ENCODE measurements at places on chromosomes 2 and 18.

- DNase-seq = no peak
Measured at GRCh38 chr2:160494201-160494644, 616 bp upstream of the RBMS1 start.

- DNase-seq = no peak
Measured at GRCh38 chr2:58502931-58503330, 261.8 kb upstream of the FANCL start.

- no peak for DNase-seq
Measured at GRCh38 chr2:112626604-112627059, 19.1 kb upstream of the SLC20A1 start.

- no peak for DNase-seq
Measured at GRCh38 chr2:13018490-13018889, 301.8 kb downstream of the TRIB2 start.

DNA sequence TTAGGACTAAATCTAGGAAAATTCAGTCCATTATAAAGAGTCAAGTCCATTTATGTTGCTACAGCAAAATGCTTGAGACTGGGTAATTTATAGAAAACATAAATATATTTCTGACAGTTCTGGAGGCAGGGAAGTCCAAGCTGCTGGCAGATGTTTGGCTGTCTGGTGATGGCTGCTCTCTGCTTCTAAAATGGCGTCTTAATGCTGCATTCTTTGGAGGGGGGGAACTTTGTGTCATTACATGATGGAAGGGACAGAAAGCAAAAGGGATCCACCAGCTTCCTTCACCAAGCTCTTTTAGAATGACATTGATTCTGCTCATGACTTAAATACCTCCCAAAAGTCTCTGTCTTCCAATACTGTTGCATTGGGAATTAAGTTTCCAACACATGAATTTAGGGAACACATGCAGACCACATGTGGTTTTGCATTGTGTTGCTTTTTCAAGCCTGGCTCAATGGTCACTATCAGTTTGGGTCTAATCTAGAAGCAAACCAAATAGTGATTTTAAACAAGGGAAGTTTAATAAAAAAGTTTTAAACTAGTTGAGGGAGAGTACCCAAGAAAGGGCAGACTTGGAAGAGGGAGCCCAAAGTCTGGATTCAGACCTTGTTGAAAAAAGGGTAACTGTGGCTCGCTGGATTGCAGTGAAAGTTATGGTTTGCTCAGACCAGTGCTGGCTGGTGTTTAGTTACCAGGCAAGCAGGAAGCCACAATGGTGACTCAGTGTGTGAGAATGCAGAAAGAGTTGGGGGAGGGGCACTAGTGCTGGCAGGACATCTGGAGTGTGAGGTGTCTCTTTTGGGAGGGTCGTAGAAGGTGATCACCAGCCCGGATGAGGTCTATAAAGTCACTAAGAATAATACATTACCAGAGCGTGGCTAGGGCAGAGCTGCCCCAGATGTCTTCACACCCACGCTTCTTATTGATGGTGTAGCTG lies 30.8 kb downstream of the C18orf54 start:
- no peak for DNase-seq

GRCh38 chr18:45938488-45938935 lies 28.6 kb downstream of the EPG5 start:
- no peak for DNase-seq

GRCh38 chr2:32008805-32009515 lies 1.8 kb downstream of the MEMO1 start:
- no peak for DNase-seq

DNA sequence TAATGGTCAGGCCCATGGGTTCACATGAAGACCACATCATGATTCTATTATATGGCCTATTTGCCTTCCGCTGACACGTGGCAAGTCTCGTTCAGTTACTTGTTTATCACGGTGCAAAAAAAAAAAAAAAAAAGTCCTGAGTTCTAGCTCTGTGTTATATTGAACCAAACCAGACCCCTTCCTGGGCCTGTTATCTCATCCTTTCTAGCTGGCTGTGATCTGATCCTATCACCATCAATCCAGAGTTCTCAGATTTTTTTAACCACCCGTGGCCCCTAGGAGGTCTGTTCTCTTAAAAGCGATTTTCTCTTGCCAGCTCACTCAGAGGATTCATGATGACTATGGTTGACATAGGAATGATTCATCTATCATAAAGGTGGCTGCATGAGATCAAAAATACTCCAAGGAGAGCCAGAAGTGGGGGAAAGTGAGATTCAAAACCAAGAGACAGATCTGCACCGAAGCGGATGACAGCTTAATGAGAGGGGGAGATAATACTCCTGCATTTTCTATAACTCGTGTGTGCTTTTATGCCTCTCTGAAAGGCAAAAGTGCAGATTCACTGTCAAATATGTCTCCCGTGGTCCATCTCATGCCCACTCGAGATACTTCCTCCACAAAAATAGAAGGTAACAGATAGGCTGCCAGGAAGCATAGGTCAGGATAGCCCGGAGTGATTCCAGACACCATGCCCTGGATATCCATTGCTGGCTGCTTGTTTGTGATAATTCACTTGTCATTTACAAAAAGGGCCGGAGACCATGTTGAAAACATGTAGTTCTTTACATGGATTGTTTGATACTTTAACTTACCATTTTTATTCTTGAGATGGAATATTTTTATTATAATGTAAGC lies 505.7 kb upstream of the KLHL29 start:
- DNase-seq = no peak

GRCh38 chr18:57759650-57760049 lies 43.5 kb downstream of the ATP8B1 start:
- DNase-seq = no peak

GRCh38 chr2:117835990-117836760 lies 21.7 kb downstream of the DDX18 start:
- peak; percentile 8 for DNase-seq

DNA sequence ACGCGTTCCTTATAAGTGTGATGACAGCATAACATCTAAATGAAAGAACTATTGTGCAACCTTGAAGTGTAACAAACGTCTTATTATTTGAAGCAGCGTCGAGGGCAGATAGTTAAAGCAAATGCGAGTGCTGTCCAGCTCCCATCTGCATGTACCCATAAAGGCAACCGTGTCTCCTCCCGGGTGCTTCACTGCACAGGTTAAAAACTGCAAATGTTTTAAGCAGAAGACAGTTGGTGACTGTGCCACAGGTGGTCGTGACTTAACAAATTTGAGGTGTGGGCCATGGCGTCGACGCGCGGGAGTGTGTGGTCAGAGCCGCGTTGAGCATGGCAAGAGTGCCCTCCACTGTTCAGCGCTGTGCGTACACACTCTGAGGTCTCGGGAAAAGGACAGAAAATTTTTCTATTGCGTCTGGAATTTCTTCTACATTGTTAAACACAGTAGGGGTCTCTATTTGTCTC lies 6.4 kb downstream of the SALL3 start:
- DNase-seq = no peak

DNA sequence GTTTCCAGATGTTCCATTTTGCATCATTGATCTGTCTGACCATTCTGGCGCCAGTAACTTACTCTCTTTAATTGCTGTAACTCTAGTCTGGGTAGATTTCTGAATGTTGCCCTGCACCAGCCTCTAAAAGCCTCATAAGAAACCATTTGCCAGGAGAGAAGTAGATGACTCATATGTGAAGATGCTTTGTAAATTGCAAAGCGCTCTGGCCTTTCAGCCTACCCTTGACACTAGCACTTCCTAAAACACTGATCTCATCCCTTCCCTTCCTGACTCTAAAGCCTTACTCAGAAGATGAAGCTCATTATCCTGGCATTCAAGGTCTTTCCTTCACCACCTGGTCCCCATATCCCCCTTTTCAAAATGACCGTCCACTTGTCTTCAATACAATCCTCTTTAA lies 193.2 kb upstream of the MEX3C start:
- no peak for DNase-seq

GRCh38 chr18:27135504-27136207 lies 49.5 kb downstream of the CHST9 start:
- DNase-seq = no peak

GRCh38 chr2:46388881-46389280 lies 90.5 kb upstream of the TMEM247 start:
- no peak for DNase-seq

DNA sequence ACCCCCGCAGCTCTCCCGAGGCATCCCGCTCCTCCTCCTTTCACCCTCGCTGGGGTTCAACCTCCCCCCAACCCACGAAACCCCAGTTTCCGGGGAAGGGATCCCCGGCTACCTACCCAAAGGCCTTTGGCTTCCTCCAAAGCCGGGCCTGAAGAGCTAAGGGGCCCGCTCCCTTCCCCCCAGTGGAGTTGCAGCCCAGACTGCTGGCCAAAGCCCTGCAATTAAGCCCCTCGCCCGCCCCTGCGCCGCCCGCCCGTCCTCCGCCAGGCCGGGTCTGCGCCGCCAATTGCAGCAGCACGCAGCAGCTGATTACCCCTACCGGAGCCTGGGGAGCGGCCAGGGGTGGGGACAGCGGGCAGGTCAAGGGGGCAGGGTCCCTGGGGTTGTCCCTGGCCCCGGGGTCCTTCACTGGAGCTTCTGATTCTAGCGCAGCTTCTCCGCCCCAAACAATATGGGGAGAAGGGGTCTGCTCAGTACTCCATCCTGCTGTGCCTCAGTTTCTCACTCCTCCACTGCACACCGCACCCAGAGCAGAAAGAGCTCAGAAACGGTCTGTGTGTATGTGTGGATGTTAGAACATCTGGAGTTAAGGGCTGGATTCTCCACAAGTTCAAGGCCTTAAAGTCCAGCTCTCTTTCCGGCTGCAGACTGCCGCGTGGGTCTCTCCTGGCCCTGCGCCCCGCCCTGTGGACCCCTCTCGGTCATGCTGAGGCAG lies 16.9 kb downstream of the WNT10A start:
- no peak for DNase-seq

- DNase-seq = no peak
Measured at GRCh38 chr2:503288-503999, 173.8 kb downstream of the TMEM18 start.

Measured in cortex of kidney (tissue), 1 donor.